ENCODE measurements at places on chromosomes 6 and 20. TPM values are rescaled to one million over a fixed set of nuclear protein-coding genes. Genes with fewer than 3 reads are reported as not detected.

The PRKN gene
- 9.7 TPM for total RNA-seq

The ZNF391 gene
- total RNA-seq: 6.1 TPM

The TRAPPC3L gene
- total RNA-seq: not detected

The LAMA4 gene
- 95.3 TPM for total RNA-seq

The PTK7 gene
- 9.7 TPM for total RNA-seq

The SLC26A8 gene
- not detected for total RNA-seq

The SULF2 gene
- 28.2 TPM for total RNA-seq

The IPCEF1 gene
- total RNA-seq: 0.66 TPM

The MAS1 gene
- total RNA-seq: not detected

The SRSF12 gene
- 1.2 TPM for total RNA-seq

DNA sequence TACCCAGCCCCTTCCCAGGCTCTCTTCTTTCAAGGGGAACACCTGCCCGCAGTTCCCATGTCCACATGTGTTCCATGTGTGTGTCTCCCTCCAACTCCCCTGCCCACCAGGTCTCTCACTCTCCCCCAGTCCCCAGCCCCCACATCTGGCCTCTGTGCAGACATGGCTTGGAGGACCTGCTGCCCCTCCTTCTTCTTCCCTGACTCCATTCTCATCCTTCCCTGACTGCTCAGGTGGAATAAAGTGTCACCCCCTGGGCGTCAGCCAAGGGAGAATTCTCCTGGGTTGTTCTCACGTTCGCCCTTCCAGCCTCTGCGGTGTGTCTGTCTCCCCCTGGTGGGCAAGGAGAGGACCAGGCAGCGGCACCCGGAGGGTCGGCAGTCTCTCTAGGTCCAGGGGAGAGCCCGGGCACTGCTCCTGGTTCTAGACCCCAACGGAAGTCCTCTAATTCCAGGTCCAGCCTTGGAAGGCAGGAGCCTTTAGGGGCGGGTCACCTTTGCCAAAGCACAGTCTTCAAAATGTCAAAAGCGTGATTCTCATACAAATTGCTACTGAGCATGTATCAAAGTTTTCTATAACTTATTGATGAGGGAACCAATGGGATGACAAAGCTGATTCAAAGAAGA is 50.5 kb downstream of the EBF4 start:
- H3K36me3 ChIP-seq: no peaks in the 10 kb centered on the region
- H3K27me3 ChIP-seq: no peaks in the 10 kb centered on the region
- H3K4me1 ChIP-seq: no peaks in the 10 kb centered on the region
- H3K27ac ChIP-seq: no peak overlapping the region
- peak; percentile 76 for DNase-seq

DNA sequence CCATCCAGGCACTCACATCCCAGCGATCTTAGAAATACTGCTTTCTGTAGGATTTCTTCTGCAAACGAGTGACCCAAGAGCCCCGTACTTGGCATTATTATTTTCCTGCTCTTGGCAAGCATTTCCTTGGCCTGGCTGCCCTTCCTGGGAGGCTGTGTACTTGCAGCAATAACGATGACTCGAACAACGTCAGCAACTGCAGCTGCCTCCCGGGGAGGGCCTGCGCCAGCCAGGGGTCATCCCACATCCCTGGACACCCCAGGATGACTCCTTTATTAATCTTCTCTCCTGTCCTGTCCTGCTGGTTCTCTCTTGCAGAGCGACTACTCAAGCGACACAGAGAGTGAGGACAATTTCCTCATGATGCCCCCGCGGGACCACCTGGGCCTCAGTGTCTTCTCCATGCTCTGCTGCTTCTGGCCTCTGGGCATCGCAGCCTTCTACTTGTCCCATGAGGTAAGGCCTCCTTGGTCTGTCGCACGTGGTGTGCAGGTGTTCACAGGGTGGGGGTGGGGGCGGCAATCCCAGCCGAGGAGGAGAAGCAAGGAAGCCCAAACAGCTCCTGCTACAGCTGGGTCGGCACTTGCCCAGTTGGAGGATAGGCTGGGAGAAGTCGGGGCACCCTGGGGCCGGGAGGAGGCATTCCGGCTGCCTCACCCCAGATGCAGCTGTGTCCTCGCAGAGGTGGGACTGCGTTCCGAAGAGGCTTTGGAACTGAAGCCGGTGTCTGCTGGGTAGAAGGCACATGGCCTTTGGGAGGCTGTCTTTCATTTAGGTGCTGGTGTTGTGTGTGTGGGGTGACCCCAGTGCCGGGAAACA is 115.3 kb downstream of the SYNDIG1 start:
- H3K27ac ChIP-seq: no peak overlapping the region
- H3K27me3 ChIP-seq: peaks cover 24% of the 10 kb centered on the region
- H3K4me3 ChIP-seq: no peak overlapping the region

DNA sequence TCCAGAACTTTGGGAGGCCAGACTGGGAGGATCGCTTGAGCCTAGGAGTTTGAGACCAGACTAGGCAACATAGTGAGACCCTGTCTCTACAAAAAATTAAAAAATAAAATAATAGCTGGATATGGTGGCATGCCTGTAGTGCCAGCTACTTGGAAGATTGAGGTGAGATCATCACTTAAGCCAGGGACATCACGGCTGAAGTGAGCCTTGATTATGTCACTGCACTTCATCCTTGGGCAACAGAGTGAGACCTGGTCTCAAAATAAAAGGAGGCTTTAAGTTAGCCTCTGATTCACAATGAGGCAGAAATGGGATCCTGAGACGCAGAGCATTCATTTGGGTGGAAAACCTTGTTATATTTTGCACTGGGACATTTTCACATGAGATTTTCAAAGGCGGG is 57.0 kb downstream of the TULP4 start:
- no peaks in the 10 kb centered on the region for H3K27me3 ChIP-seq
- no peak for DNase-seq
- H3K36me3 ChIP-seq: no peaks in the 10 kb centered on the region
- no peak overlapping the region for H3K27ac ChIP-seq
- H3K4me3 ChIP-seq: no peak overlapping the region
- no peaks in the 10 kb centered on the region for H3K4me1 ChIP-seq

DNA sequence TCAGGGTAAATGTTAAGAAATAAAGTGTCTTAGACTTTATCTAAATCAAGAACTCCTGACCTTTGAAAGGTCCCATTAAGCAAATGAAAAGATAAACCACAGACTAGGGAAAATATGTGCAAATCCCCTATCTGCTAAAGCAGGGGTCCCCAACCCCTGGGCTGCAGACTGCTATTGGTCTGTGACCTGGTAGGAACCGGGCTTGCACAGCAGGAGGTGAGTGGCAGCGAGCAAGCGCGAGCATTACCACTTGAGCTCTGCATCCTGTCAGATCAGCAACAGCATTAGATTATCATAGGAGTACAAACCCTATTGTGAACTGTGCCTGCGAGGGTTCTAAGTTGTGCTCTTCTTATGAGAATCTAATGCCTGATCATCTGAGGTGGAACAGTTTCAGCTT is 42.4 kb downstream of the LCA5 start:
- no peaks in the 10 kb centered on the region for H3K27me3 ChIP-seq
- H3K36me3 ChIP-seq: no peaks in the 10 kb centered on the region
- no peak overlapping the region for H3K4me3 ChIP-seq
- H3K27ac ChIP-seq: no peak overlapping the region

- H3K27me3 ChIP-seq: no peaks in the 10 kb centered on the region
- H3K36me3 ChIP-seq: no peaks in the 10 kb centered on the region
- H3K27ac ChIP-seq: no peak overlapping the region
- DNase-seq: no peak
Observed at GRCh38 chr6:25675167-25675566, 23.2 kb downstream of the SCGN start.

GRCh38 chr6:162922563-162923166 is 194.9 kb downstream of the PACRG start:
- no peak overlapping the region for H3K4me3 ChIP-seq
- no peaks in the 10 kb centered on the region for H3K27me3 ChIP-seq
- no peak overlapping the region for H3K27ac ChIP-seq
- no peaks in the 10 kb centered on the region for H3K4me1 ChIP-seq
- no peak for DNase-seq

GRCh38 chr6:119308048-119308570 is 41.5 kb downstream of the MAN1A1 start:
- H3K27ac ChIP-seq: no peak overlapping the region
- H3K27me3 ChIP-seq: no peaks in the 10 kb centered on the region
- H3K4me3 ChIP-seq: no peak overlapping the region
- peaks cover 8% of the 10 kb centered on the region for H3K36me3 ChIP-seq
- H3K4me1 ChIP-seq: no peaks in the 10 kb centered on the region

DNA sequence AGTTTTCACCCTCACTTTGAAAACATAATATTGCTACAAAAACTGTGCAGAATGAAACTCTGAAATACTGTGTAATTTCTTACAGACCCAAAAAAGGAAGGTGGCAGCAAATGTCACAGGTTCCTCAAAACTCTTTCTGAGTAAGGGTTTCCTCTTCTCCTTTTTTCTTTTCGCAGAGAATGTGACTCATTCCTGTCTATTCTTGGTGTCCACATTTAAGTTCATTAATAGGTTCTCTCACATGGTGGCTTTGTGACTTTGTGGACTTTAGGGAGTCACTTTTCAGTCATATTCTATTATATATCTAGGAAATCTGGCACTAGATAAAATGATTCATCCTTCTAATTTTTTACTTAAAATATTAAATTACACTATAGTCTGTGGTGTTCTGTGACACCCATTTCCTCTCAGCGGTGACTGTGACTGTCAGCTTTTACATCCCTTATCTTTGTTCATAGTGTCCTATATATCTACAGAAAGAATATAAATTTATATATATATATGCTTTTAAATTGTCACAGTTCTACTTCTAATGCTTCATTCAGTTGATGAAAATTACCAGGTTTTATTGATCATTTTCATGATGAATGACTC is 126.8 kb upstream of the HCRTR2 start:
- no peaks in the 10 kb centered on the region for H3K4me1 ChIP-seq
- H3K27me3 ChIP-seq: no peaks in the 10 kb centered on the region
- H3K36me3 ChIP-seq: no peaks in the 10 kb centered on the region
- no peak overlapping the region for H3K4me3 ChIP-seq

Measured in sigmoid colon (tissue), 7 donors.